ENCODE measurements at places on chromosomes 13 and 19. TPM values are rescaled to one million over a fixed set of nuclear protein-coding genes. Genes with fewer than 3 reads are reported as not detected.

SIX5 gene
- total RNA-seq, result 9.0 TPM

KLK2 gene
- not detected for total RNA-seq

SMIM44 gene
- not detected for total RNA-seq

SPC24 gene
- 0.90 TPM for total RNA-seq

OSCAR gene
- total RNA-seq, result 0.90 TPM

CDX2 gene
- total RNA-seq, result not detected

GRCh38 chr19:45591004-45591637 is 6.5 kb upstream of the OPA3 start:
- no peaks in the 10 kb centered on the region for H3K4me1 ChIP-seq
- no peaks in the 10 kb centered on the region for H3K27me3 ChIP-seq
- H3K36me3 ChIP-seq, result no peaks in the 10 kb centered on the region
- peak; percentile 63 for DNase-seq

GRCh38 chr19:1205114-1206099 is at the start of gene STK11:
Gene STK11 (plus strand): TSS chr19:1205778. CDS start chr19:1206914, 1,136 bp downstream.
- peaks cover 35% of the 10 kb centered on the region for H3K4me1 ChIP-seq
- peak within 1 kb of the TSS; percentile 80 for H3K27ac ChIP-seq
- H3K4me3 ChIP-seq, result peak within 1 kb of the TSS; percentile 70
- peak; percentile 100 for DNase-seq

DNA sequence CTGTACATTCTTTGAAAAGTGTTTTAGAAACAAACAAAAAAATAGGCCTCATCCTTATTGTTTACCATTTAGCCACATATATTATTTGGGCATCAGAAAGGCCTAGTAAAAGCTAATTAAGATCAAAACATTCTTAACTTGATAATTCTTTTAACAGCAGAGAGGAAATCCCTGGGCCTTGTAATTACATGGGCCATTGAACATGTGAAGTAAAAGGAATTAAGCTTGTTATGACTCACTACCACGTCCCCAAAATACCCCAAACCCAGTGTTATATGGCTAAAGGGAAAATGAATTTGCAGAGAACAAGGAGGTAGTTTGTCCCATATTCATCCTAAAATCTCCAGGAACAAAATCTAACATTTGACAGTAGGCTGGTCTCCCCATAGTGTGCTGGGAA is 439.8 kb downstream of the ITGBL1 start:
- H3K27ac ChIP-seq, result no peak overlapping the region
- no peak overlapping the region for H3K4me3 ChIP-seq
- no peaks in the 10 kb centered on the region for H3K4me1 ChIP-seq
- peaks cover 6% of the 10 kb centered on the region for H3K27me3 ChIP-seq
- no peak for DNase-seq

GRCh38 chr13:100442095-100442832 is 146.3 kb downstream of the GGACT start:
- no peaks in the 10 kb centered on the region for H3K27me3 ChIP-seq
- H3K36me3 ChIP-seq, result no peaks in the 10 kb centered on the region
- no peak for DNase-seq
- H3K4me1 ChIP-seq, result peaks cover 17% of the 10 kb centered on the region
- H3K27ac ChIP-seq, result no peak overlapping the region
- no peak overlapping the region for H3K4me3 ChIP-seq

- H3K27ac ChIP-seq, result no peak overlapping the region
- no peak overlapping the region for H3K4me3 ChIP-seq
- H3K4me1 ChIP-seq, result no peaks in the 10 kb centered on the region
- no peak for DNase-seq
- no peaks in the 10 kb centered on the region for H3K27me3 ChIP-seq
These were observed 132.8 kb downstream of the ENOX1 start for GRCh38 chr13:43653980-43654379.

GRCh38 chr19:46294494-46294893 is 2.3 kb upstream of the HIF3A start:
- H3K4me3 ChIP-seq, result no peak overlapping the region
- H3K27ac ChIP-seq, result no peak overlapping the region
- H3K4me1 ChIP-seq, result peaks cover 12% of the 10 kb centered on the region

DNA sequence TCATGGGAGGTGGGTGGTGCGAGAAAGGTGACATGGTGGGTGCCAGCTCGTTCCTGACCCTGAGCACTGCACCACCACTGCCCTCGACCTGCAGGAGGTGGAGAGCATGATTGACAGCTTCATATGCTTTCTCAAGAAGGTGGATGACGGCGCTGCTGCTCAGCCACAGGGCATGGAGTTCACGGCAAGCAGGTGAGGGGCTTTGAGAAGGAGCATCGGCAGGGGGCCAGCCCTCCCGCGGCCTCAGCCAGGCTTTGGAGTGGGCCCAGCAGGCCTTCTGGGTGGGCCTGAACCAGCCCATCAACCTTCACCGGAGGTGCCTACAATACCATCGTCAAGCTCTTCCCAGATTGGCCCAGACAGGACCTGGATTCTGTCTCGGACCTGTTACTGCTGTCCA is 18.9 kb upstream of the ZNF14 start:
- H3K4me3 ChIP-seq, result no peak overlapping the region
- no peak for DNase-seq
- H3K4me1 ChIP-seq, result no peaks in the 10 kb centered on the region
- no peaks in the 10 kb centered on the region for H3K27me3 ChIP-seq
- no peak overlapping the region for H3K27ac ChIP-seq
- no peaks in the 10 kb centered on the region for H3K36me3 ChIP-seq

- H3K27ac ChIP-seq, result peak overlapping the region; percentile 95
- H3K4me3 ChIP-seq, result peak overlapping the region; percentile 85
- DNase-seq, result no peak
These were observed 766 bp downstream of the CEBPG start for GRCh38 chr19:33374236-33374714.

DNA sequence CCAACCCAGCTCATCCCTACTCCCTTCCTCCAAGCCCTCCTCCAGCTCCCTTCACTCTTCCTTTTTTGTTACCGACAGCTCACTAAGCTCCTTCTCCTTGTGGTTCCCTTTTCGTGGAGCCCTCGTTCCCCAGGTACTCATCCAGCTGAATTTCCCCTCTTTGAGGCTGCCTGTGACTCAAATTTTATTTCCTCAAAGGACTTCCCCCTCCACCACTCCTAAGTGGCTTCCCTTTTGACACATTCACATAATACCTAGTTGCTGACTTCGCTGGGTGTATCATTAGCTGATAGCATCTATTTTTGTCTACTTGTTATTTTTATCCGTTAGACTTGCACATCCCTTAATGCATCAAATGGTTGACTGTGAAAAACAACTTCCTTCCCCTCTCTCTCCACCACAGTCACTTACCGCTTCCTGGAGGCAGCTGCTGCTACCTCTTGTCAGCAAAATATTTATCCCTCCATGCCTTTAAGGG is 14.5 kb downstream of the FFAR2 start:
- H3K27ac ChIP-seq, result no peak overlapping the region
- H3K4me3 ChIP-seq, result no peak overlapping the region
- no peak for DNase-seq
- no peaks in the 10 kb centered on the region for H3K27me3 ChIP-seq

- peak; percentile 83 for DNase-seq
- H3K27me3 ChIP-seq, result no peaks in the 10 kb centered on the region
- H3K36me3 ChIP-seq, result peaks cover 50% of the 10 kb centered on the region
These were observed 6.9 kb downstream of the SUGP2 start for GRCh38 chr19:19026299-19026971.

DNA sequence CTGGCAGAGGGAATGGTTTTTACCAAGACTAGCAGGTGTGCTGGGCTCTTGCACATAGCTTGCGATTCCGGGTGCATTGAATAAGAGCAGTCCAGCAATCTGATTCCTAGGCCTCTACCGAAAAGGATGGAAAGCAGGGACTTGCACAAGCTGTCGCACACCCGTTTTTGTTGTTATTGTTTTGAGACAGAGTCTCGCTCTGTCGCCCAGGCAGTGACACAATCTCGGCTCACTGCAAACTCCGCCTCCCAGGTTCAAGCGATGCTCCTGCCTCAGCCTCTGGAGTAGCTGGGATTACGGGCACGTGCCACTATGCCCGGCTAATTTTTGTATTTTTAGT is 5.5 kb downstream of the EBI3 start:
- no peak for DNase-seq
- no peaks in the 10 kb centered on the region for H3K4me1 ChIP-seq
- H3K4me3 ChIP-seq, result no peak overlapping the region
- no peaks in the 10 kb centered on the region for H3K36me3 ChIP-seq

DNA sequence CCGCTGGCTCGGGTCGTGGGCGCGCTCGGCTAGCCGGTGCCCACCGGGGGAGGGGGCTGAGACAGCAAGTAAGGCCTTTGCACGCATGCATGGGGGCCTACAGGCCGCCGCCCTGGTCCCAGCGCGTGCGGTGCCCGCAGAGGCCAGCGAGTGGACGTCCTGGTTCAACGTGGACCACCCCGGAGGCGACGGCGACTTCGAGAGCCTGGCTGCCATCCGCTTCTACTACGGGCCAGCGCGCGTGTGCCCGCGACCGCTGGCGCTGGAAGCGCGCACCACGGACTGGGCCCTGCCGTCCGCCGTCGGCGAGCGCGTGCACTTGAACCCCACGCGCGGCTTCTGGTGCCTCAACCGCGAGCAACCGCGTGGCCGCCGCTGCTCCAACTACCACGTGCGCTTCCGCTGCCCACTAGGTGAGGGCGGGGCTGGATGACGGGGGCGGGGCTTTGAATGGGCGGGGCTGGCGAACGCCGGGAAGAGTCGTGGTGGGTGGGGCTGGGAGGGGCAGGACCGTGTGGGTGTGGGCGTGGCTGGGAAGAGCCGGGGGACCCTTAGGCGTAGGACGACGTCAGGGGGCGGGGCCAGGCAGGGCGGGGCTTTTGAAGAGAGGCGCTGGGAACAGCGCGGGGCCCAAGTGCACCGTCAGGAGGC is 2.1 kb downstream of the CILP2 start:
- no peak overlapping the region for H3K27ac ChIP-seq
- H3K4me3 ChIP-seq, result no peak overlapping the region
- peak; percentile 79 for DNase-seq
- H3K27me3 ChIP-seq, result peaks cover 6% of the 10 kb centered on the region
- no peaks in the 10 kb centered on the region for H3K4me1 ChIP-seq

GRCh38 chr13:78491978-78492377 is 111.4 kb downstream of the POU4F1 start:
- H3K36me3 ChIP-seq, result no peaks in the 10 kb centered on the region
- H3K27ac ChIP-seq, result no peak overlapping the region
- no peaks in the 10 kb centered on the region for H3K27me3 ChIP-seq
- H3K4me1 ChIP-seq, result no peaks in the 10 kb centered on the region
- DNase-seq, result no peak

GRCh38 chr19:19581391-19581790 is 37.1 kb downstream of the PBX4 start:
- no peaks in the 10 kb centered on the region for H3K36me3 ChIP-seq
- DNase-seq, result no peak
- H3K27me3 ChIP-seq, result no peaks in the 10 kb centered on the region
- H3K27ac ChIP-seq, result no peak overlapping the region

- H3K36me3 ChIP-seq, result no peaks in the 10 kb centered on the region
- no peaks in the 10 kb centered on the region for H3K4me1 ChIP-seq
- H3K27me3 ChIP-seq, result no peaks in the 10 kb centered on the region
These were observed 331.3 kb downstream of the UQCRFS1 start for GRCh38 chr19:28881616-28882015.

- no peak for DNase-seq
- no peaks in the 10 kb centered on the region for H3K36me3 ChIP-seq
- no peak overlapping the region for H3K27ac ChIP-seq
- H3K4me1 ChIP-seq, result no peaks in the 10 kb centered on the region
These were observed 691.6 kb downstream of the DIAPH3 start for GRCh38 chr13:59472134-59472533.

DNA sequence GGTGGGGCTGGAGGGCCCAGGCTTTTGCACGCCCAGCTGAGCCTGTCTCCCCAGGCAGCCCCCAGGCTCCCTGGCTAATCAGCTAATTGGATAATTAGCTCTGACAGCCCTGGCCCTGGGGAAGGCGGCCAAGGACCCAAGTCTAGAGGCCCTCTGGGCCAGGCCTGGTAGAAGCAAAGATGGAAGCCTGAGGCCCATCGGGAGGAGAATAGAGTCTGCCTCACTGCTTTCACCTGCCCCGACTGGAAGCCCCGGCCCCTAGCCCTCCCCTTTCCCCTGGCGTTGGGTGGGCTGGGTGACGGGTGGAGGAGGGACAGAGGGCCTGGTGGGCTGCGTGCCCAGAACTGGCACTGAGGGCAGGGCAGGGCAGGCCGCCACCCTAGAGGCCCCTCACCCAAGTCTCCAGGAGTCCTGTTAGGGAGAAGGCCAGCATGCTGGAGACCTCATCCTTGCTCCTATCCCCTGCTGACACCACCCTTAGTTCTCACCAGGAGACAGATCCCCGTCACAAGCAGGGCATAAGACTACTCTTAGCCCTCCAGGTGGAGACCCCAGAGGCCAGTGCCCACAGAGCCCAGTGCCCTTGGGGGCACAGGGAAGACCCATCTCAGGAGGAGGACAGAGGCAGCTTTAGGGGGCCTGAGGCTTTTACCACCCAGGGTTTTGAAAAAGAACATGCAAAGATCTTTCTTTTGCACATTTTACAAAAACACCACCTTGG is 12.0 kb downstream of the LYL1 start:
- no peaks in the 10 kb centered on the region for H3K36me3 ChIP-seq
- no peak for DNase-seq
- no peak overlapping the region for H3K4me3 ChIP-seq

DNA sequence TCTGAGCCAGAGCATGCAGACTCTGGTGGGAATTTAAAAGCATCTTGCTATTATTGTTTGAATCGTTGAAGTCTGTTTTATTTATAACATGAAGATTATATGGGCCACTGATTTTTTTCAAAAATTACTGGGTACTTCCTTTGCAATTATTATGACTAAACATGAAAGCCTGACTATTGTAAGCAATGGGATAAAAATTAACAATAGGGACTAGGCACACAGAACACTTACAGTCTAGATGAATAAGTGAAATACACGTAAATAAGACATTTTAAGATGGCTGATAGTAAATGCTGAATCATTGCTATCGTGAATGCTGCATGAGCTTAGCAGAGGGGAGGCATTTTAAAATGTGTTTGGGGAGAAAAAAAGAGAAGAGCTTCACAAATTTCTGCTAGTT is 81.0 kb upstream of the MAB21L1 start:
- H3K27me3 ChIP-seq, result no peaks in the 10 kb centered on the region
- no peak overlapping the region for H3K27ac ChIP-seq
- H3K4me3 ChIP-seq, result no peak overlapping the region
- no peaks in the 10 kb centered on the region for H3K36me3 ChIP-seq
- DNase-seq, result no peak
- no peaks in the 10 kb centered on the region for H3K4me1 ChIP-seq

Data from right lobe of liver (tissue), 6 donors.